A549 treated with RU486 at 1 μM for 4 hours (cell line): ENCODE measurements at places on chromosomes 3 and 15. TPM values are rescaled to one million over a fixed set of nuclear protein-coding genes. Genes with fewer than 3 reads are reported as not detected.

The ADAMTS7 gene
- total RNA-seq, result 2.5 to 4.7 TPM (median 3.6 TPM) in 5 replicates

The SCAMP5 gene
- total RNA-seq, result 11.2 to 15.7 TPM (median 14.7 TPM) in 5 replicates

The GRM7 gene
- total RNA-seq, result not detected in 5 replicates

The CAV3 gene
- not detected in 5 replicates for total RNA-seq

The ADGRG7 gene
- total RNA-seq, result not detected in 5 replicates

The TERC gene
- total RNA-seq, result 0.44 TPM in 1 of 5 replicates, not detected in the others

The IL20RB gene
- 0.71 to 1.0 TPM (median 0.90 TPM) in 5 replicates for total RNA-seq

The HYAL1 gene
- 0.27 to 0.50 TPM (median 0.45 TPM) in 5 replicates for total RNA-seq

The GP5 gene
- 0.03 TPM in 1 of 5 replicates, not detected in the others for total RNA-seq

The TPRG1 gene
- 0.13 to 0.38 TPM (median 0.25 TPM) in 5 replicates for total RNA-seq

The PAQR5 gene
- 78.9 to 110 TPM (median 109 TPM) in 5 replicates for total RNA-seq

The ZMYND10 gene
- total RNA-seq, result 0.87 to 1.4 TPM (median 1.1 TPM) in 5 replicates
